ENCODE measurements at places on chromosomes 2 and 18.

DNA sequence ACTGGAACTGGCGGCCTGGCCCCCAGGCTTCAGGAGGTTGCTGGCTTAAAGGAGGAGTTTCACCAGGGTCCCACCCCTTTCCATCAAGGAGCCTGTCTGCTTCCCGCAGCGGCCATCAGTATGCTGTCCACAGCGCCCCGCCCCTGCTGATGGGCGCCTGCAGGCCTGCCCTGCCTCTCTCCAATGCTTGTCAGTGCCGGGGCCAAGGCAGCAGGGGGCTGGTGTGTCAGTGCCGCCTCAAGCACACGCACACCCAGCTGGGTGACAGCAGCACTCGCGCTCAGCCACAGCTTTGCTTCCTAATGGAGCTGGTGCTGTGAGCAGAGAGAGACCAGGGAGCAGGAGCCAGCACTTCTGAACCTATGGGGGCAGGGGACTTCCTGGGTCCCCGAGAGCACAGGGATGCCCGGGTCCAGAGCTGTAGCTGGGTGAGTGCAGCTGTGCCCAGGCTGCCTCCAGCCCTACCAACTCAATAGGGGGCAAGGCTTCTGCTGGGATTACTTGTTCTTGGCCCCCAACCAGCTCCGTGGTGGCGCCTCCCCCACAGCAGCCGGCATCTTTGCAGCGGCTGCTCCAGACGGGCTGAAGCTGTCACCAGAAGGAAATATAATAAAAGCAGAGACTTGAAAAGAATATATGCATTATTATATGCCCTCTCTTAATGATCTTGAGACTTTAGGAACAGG lies 377.2 kb upstream of the LRATD1 start:
- no peak for DNase-seq

DNA sequence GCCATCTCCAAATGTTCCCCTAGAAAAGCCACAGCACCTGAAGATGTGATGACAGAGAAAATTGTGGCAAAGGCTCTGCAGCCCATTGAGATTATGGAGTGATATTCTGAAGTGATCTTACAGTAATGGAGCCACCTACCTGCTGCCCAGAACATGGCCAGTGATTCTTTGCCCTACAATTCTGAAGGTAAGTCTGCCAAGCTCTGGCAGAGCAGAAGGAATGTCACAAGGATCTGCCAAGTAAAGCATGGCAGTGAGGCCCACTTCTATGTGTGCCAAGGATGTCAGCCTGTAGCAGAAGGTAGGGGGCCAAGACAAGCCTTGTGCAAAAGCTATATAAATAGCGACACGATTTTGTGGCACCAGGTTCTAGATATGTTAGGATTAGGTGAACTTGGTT lies 155.1 kb downstream of the RND3 start:
- DNase-seq, result no peak

GRCh38 chr2:28053597-28053996 lies 163.1 kb downstream of the BABAM2 start:
- DNase-seq, result no peak

DNA sequence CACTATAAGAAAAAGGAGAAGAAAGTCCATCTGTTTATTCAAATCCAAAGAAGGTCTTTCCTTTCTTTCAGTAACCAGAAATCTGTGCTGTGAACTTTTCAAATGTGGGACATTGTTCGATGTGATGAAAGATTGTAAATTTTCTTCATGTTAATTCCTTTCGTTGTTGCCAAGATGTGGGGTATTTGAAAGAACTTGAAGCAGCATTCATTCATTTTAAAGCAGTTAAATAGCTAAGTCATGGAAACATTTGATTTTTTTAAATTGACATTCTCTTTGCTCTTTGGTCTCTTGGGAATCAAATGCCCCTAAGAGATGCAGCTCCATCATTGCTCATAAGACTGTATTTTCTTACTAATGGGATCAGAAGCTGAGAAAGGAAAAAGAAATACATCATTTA lies 93.7 kb upstream of the EHBP1 start:
- DNase-seq, result no peak

- DNase-seq, result no peak
Measured at GRCh38 chr2:98441706-98442450, 2.8 kb upstream of the INPP4A start.

DNA sequence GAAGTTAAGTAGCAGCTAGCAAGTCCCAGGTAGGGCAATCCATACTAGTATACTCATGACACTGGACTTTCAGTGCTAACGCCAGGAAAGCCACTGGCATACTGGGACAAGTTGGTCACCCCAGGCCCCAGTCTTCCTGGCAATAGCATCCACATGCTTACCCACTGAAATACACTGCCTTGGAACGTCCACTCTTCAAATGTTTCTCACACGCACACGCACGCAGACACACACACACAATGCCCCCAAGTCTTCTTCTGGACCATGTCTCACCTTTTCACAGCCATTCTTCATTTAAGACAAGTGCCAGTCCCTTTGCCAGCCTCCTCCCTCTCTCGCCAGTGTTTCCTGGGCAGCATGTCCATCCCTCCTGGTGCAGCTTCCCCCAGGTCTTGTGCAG lies 8.7 kb upstream of the TEX261 start:
- DNase-seq, result no peak

- DNase-seq, result no peak
Measured at GRCh38 chr2:112972423-112973086, 5.3 kb upstream of the IL36G start.

- no peak for DNase-seq
Measured at GRCh38 chr18:34659579-34660517, 50.2 kb upstream of the DTNA start.

- DNase-seq, result peak; percentile 64
Measured at GRCh38 chr18:65750389-65751154, at the start of gene CDH7. Gene CDH7 (plus strand): TSS chr18:65751012. CDS start chr18:65762843, 11,831 bp downstream.

GRCh38 chr2:62569907-62570841 lies 64.2 kb upstream of the TMEM17 start:
- DNase-seq, result no peak

GRCh38 chr18:37188016-37188791 lies 359.3 kb downstream of the KIAA1328 start:
- DNase-seq, result no peak

GRCh38 chr18:70385474-70385873 lies 96.6 kb downstream of the SOCS6 start:
- no peak for DNase-seq

DNA sequence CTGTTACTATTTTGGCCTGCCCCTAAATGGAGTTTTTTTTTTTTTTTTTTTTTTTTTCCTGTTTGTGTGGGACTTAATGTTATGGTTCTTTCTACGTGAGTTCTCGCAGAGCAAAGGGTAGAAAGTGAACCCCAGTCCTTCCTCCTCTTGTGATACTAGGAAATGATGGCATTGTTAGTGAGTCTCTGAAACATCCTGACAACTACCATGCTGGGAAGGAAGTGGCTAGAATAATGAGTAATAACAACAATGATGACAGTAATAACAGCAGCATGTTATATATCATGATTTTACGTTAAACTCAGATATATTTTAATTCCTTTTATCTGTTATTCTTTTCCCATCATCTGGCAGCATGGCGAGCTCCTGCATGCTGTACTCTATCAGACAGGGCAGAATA lies 216.2 kb upstream of the LINC00305 start:
- no peak for DNase-seq

DNA sequence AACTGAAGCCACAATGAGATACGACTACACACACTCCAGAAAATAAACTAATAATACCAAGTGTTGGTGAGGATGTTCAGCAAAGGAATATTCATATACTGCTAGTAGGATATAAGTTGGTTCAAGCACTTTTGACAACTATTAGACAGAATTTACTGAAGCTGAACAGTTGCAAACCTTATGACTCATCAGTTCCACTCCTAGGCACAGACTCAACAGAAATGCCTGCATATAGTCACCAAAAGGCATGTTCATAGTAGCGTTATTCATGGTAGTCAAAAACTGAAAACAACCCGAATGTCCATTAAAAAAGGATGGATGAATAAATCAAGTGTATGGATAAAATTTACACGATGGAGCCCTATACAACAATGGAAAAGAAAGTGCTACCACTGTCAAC lies 232.0 kb downstream of the ANAPC1 start:
- DNase-seq, result no peak

GRCh38 chr2:72561621-72562318 lies 264.1 kb downstream of the EXOC6B start:
- DNase-seq, result no peak

DNA sequence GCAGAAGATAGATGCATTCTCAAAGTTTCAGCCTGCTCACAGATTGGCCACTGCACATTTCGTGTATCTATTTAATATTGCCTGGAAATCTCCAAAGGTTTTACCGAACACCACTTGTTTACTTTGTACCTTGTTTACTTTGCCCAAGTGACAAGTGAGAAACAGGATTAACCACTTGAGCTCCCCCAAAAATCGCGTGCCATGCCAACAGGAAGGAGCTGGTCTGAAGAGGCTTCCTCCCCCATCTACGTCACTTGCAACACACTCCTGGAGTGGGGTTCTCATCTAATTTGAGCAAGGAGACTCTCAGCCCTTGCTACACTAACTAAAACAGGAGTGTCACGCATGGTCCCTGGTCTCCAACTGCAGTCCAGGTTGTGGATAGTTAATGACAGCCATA lies 212.5 kb upstream of the TMEM200C start:
- no peak for DNase-seq

GRCh38 chr2:198129609-198130008 lies 325.2 kb downstream of the PLCL1 start:
- no peak for DNase-seq

DNA sequence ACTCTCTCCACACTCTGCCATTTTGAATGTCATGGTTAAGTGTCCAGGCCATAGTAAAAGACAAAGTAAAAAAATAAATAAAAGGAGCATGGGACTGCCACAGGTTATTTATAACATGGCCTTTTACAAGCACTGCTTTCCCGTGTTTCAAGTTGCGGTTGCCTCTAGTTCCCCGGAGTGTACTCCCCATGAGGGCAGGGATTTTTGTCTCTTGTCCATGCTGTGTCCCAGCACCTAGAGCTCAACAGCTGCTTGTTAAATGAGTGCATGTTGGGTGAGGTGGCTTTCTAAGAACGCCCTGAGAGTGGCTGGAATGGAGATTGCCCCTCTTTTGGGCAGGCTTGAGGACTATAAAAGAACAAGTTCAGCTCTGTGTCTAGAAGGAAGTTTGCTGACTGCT lies 8.4 kb downstream of the CAVIN2 start:
- no peak for DNase-seq

GRCh38 chr2:100237770-100238169 lies 84.5 kb downstream of the LONRF2 start:
- no peak for DNase-seq

GRCh38 chr2:134718023-134718816 lies 580 bp downstream of the TMEM163 start:
- DNase-seq, result no peak

GRCh38 chr2:11872948-11873269 lies 126.5 kb downstream of the LPIN1 start:
- no peak for DNase-seq

DNA sequence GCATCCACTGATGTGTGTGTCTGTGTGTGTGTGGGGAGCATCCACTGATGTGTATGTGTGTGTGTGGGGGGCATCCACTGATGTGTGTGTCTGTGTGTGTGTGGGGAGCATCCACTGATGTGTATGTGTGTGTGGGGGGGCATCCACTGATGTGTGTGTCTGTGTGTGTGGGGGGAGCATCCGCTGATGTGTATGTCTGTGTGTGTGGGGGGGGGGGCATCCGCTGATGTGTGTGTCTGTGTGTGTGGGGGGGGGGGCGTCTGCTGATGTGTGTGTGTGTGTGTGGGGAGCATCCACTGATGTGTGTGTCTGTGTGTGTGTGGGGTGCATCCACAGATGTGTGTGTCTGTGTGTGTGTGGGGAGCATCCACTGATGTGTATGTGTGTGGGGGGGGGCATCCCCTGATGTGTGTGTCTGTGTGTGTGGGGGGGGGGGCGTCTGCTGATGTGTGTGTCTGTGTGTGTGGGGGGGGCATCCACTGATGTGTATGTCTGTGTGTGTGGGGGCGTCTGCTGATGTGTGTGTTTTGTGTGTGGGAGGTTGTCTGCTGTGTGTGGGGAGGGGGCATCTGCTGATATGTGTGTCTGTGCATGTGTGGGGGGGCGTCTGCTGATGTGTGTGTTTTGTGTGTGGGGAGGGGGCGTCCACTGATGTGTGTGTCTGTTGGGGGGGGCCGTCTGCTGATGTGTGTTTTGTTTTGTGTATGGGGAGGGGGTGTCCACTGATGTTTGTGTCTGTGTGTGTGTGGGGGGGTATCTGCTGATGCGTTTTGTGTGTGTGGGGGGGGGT lies 125.9 kb downstream of the NFATC1 start:
- DNase-seq, result no peak

DNA sequence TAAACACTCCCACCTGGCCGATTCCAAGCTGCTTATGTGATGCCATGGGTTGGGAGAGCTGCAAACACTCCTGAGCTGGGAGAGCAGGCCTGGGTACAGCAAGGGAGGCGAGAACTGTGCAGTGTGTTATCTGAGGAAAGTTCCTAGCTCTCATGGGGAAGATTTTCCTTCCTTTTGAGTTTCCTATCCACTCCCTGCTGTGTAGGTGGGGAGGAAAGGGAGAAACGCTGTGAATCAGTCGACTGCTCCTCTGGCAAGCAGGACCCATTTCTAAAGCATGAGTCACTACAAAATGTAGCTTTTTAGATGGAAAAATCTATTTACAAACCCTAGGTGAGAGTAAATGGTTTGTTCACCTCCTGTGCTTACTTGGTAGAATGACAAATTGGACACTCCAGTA lies 80.4 kb downstream of the SH3RF3 start:
- DNase-seq, result no peak

DNA sequence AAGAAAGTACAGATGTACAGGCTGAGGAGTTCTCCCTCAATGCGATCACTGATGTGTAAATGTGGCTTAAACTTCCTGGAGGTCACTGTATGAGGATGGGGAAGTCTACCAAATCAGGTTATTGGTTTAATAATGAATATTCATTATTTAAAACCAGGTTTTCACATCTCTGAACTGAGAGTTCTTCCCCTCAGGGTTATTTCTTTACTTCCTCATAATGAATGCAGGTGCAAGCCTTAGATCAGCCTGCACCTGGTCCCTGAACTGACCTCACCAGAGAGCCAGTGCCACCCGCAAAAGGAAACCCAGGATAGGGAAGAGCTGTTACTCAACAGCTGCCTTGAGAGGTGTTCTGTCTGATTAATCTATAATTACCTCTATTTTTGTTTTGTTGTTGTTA lies 369.0 kb downstream of the EPHA4 start:
- no peak for DNase-seq

DNA sequence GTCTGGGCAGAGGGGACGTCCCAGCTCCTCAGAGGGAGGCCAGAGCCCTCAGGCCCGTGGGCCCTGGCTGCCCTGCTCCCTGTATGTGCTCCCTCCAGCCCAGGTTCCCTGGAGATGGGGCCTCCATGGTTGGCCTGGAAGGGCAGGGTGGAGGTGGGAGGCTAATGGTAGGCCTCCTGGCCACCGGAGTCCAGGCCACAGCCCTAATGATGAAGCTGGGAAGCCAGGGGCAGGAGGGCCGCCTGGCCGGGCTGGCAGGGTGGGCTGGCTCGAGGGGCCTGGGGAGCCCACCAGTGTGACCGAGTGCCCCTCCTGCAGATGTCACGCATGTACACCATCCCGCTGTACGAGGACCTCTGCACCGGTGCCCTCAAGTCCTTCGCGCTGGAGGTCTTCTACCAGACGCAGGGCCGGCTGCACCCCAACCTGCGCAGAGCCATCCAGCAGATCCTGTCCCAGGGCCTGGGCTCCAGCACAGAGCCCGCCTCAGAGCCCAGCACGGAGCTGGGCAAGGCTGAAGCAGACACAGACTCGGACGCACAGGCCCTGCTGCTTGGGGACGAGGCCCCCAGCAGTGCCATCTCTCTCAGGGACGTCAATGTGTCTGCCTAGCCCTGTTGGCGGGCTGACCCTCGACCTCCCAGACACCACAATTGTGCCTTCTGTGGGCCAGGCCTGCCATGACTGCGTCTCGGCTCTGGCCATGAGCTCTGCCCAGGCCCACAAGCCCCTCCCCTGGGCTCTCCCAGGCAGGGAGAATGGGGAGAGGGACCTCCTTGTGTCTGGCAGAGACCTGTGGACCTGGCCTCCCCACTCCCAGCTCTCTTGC lies 9.0 kb upstream of the CAPN10 start:
- DNase-seq, result no peak

Data from NCI-H2171 (cell line).